ENCODE measurements at places on chromosomes 4 and X.
A peak's percentile ranks its signal among the peaks of the same experiment; 100 is the strongest.

DNA sequence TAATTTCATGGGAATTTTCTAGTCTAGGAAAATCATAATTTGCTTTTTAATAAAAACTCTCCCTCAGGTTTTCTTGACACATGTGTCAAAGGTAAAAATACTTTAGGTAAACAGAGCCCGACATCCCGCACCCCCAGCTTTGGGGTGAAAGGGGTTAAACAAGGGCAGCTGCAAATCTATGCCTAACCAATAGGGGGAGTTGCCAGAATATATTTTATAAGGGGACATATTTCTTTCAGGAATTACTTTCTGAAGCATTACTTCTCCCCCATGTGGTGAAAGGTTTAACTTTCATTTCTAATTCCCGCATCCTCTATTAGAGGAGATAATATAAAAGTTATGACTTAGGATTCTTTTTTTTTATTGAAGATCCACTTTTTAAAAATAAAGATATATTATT lies 53.9 kb upstream of the HEPH start:
- DNase-seq, result peak; percentile 0

GRCh38 chr4:181525634-181526033 lies 717.6 kb upstream of the TENM3 start:
- no peak for DNase-seq

DNA sequence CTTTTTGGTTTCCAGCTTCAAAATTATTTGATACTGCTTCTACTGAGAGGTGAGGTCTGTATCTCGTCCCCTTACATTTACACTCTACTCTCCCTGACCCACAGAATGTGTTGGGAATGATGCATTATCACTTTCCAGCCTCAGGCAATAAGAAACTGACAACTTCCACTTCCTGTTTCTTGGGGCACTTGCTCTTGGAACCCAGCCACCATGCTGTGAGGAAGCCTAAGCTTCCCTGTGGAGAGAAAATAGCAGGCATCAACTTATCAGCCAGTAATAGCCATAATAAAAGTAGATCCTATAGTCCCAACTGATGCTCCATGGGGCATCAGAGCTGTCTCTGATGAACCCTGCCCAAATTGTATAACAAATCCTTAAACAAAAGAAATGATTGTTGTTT lies 32.6 kb downstream of the RELL1 start:
- no peak for DNase-seq

DNA sequence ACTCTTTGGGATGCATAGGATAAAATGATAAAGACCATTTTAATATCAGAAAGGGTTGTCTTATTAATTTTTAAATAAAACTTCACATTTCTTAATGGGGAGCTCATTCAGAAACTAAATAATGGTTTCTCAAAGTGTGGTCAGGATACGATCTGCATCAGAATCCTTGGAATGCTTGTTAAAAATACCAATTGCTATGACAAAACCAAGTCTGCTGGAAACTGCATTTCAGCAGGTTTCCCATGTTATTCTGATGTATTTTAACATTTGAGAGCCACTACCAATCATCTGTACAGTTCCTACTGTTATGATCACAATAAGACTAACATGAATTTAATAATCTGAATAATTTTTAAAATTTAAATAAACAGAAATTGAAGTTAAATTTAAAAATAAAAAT lies 115.1 kb downstream of the SOWAHB start:
- DNase-seq, result no peak

GRCh38 chr4:48180234-48180633 lies 46.2 kb upstream of the TXK start:
- DNase-seq, result no peak
